ENCODE measurements at places on chromosomes 2 and 18.

- H3K4me3 ChIP-seq: no peak overlapping the region
- peaks cover 7% of the 10 kb centered on the region for H3K27me3 ChIP-seq
- H3K27ac ChIP-seq: no peak overlapping the region
- no peaks in the 10 kb centered on the region for H3K36me3 ChIP-seq
- DNase-seq: no peak
These were observed 1.8 kb downstream of the GNLY start for GRCh38 chr2:85695691-85696668.

DNA sequence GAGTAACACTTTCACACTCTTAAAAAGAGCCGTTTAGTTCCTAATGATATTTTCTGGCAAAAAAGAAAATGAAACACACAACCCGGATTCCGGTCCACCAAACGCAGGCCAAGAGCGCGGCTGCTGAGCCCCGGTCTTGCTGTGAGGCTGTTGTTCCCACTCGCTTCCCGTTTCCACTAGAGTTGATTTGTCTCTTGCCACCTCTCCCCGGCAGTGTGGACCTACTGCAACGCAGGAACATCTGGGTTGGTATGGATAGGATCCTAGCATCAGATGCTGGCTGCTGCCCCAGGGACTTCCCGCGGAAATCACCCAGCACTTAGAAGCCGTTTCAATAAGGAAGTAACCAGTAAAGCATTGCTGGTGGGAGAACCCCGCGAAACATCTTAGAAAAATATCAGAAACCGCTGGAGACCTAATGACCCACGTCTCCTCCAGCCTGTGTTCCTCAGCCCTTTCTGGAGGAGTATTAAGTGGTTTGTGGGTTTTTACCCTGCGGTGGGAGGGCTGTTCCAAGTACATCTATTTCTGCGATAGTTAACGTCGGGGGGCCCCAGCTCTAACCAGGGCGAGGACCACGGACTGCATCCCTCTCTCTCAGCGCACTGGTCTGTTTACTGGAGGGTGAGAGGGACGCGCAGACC is 939 bp downstream of the DOCK10 start:
- DNase-seq: peak; percentile 79
- H3K27ac ChIP-seq: peak overlapping the region; percentile 99

- no peak overlapping the region for H3K4me3 ChIP-seq
- no peak for DNase-seq
- H3K4me1 ChIP-seq: no peaks in the 10 kb centered on the region
These were observed 160.1 kb upstream of the GATA6 start for GRCh38 chr18:22009242-22009641.

- no peak overlapping the region for H3K4me3 ChIP-seq
- H3K4me1 ChIP-seq: peaks cover 2% of the 10 kb centered on the region
- no peak overlapping the region for H3K27ac ChIP-seq
- H3K27me3 ChIP-seq: no peaks in the 10 kb centered on the region
These were observed 7.7 kb downstream of the CIAO1 start for GRCh38 chr2:96273763-96274162.
